ENCODE measurements at places on chromosomes 6 and 20. TPM values are rescaled to one million over a fixed set of nuclear protein-coding genes. Genes with fewer than 3 reads are reported as not detected.
A peak's percentile ranks its signal among the peaks of the same experiment; 100 is the strongest.

DNA sequence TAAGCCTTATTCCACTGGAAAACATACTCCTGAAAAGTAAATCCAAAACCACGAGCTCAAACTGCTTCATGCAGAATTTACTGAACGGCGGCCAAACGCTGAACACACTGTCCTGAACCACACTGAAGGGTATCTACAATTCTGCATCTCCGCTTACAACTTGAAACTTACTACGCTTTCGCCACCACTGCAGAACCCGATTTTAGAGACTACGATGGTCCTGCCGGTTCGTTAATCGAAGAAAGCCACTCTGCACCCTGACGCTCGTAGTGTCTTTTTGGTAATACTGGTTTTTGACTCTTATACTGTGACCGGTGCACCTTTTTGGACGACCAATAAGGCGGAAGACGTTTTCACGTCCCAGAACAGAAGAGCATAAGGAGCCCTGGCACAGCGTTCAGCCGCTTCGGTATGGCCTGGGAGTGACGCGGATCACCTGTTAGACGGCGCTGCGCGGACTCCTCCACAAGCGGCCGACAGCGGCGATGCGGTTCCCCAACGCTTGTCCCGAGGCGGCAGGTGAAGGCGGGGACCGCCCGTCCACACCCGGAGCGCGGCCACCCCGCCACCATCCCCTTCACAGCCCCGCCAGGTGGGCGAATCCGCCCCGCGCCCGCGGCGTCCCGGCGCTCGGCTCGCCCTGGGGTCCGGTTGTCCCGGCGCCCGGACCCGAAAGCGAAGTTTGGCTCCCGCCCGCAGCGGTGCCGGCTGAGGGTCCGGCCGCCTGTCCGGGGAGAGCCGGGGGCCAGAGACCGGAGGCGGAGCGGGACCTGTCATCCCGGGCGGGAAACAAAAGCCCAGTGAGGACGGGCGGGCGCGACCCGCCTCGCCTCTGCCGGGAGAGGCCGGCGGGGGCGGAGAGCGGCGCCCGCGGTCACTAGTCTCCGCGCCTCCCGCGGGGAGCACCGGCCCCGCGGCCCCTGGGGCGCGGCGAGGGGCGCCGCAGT lies 784 bp downstream of the FKBP5 start:
- DNase-seq = peak; percentile 89

GRCh38 chr20:62246872-62247652 lies 8.7 kb downstream of the OSBPL2 start:
- no peak for DNase-seq

DNA sequence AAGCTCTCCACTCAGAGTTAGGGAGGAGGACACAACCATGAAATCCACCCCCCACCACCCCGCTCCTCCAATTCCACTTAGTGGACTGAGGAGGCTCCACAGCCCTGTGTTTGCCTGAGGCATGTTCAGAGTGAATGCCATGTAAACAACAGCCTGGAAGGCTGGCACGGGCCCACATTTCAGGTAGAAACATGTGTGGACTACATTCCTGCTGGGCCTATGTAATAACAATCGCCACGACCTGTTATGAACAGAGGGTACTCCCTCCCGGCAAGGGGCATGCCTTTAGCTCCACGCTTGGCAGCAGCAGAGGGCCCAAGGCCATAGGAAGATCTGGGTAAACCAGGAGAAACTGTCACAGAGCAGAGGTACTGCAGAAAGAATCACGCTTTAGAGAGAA lies 65.5 kb downstream of the ISM1 start:
- no peak for DNase-seq

DNA sequence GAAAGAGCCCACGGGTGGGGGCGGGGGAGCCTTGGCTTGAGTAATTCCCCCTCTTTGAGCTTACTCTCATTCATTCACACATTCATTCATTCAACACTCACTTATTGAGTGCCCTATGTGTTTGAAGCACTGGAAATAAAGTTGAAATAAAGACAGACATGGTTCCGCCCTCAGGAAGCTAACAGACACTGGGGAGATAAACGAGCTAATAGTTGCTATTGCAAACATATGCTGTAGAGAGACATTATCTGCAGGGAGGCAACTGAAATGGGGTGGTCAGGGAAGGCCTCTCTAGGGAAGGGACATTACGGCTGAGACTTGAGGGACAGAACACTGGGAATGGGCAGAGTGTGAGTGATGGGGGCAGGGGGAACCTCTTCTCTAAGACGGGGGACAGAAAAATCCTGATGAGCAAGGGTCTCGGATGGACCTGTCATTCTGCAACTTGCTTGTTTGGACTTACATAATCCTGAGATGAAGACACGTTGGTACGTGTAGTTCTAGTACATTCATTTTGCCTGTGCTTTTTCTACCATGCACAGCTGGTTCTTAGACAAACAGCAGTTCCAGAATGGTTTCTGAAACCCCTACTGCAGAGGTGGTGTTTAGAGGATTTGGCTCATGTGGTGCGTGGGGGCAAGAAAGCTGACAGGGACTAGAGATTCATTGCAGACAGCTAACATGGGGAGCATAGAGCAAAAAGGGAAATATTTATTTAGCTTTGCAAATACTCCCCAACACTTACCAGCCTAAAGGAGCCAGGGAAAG lies 71.1 kb upstream of the BLCAP start:
- DNase-seq = no peak

DNA sequence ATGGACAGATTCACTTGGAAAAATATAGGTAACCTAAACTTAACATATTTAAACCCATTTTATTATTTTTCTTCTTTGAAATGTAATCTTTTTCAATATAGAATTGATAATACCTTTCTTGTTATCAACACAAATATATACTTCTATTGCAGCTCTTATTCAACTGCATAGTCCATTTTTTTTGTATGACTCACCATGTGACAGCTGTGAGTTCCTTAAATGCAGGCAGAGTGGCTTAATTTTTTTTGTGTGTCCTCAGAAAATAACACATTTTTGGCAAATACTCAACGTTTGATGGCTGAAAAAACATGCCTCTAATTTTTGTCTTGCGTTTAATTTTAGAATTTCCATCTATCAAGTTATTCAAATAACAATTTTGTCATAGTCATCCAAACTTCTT lies 454.8 kb downstream of the PHF3 start:
- DNase-seq = no peak

DNA sequence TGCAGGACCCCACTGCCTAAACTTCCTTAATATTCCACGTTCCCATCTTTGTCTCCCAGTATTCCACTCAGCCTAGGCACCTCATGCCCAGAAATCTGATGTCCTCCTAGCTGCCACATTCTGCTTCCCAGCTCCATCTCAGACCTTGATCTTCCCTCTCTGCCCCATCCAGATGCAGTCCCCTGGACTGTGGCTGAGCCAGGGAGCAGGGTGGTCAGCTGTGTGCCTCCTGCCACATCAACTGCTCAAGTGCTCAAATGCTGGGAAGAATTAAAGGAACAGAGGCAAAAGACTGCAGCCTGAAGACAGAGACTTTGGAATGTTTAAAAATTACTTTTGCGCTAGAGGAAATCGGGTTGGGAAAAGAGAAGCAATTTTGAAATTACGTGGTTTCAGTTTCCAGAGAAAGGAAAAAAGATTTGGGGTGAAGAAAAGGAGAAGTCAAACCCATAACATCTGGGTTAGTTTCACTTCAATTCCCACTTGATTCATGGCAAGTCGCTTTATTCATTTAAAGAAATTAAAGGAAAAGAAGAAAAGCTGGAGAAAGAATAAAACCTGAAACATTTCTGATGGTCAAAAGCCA lies 704.8 kb downstream of the PTPRT start:
- DNase-seq = no peak

DNA sequence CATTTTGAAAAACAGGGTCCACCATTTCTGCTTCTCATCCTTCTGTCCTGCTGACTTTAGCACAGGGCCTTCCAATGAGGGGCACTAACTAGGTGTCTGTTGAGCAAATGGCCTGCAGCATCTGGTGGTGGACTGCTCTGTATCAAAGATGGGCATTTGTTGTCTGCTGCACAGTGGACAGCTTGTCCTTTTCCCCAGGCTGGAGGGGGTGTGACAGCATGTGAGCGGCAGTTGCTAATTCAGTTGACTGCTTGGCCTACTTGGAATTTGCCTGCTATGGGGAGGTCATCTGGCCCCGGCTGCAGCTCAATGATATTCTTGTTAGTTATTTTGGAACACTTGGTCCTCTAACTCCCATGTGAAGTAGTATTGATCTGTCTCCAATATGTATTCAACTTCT lies 93.7 kb downstream of the SH3BGRL2 start:
- no peak for DNase-seq

GRCh38 chr6:52512199-52512598 lies 64.7 kb downstream of the TRAM2 start:
- no peak for DNase-seq

DNA sequence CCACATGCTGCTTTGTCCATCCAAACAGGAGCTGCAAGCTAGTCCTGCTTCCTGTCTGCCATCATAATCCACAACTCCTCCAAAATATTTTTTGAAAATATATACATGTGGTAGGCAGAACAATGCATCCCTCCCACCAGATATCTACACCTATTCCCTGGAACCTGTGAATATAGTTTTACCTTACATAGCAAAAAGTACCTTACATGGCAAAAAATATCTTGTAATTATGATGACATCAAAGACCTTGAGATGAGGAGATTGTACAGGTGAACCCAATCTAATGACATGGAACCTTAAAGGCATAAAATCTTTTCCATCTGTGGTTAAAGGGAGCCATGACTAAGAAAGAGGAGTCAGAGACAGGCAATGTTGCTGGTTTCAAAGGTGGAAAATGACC lies 15.3 kb upstream of the RGS17 start:
- no peak for DNase-seq

The LINC00237 gene
- not detected for total RNA-seq

DNA sequence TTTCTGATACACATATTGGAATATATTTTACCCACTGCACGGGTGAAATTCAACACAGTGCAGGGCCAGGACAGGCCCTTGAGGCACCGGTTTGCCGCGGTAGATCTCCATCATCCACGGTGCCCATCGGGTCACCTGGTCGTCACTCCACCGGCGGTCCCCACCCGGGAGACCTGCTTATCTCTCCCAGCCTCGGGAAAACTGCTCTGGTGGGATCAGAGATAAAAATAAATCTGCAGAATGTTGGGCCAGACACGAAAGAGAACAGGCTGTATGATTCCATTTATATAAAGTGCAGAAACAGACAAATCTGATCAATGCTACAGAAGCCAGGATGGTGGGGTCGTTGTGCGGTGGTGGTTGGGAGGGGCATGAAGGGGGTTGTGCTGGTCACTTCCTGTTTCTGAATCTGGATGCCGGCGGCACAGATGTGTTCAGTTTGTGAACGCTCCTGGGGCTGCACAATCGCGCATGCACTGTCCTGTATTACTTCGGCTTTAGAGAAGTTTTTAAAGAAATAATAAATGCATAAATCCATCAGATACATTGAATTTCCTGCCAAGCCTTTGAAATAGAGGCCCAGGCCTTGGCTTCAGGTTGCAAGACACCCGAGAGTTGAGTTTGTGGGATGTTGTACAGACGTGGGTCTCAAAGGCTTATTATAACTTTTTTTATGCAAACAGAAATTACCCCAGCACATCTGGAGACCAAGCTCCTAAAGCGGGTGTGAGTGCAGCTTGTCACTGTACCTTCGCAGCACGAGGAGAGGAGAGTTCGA lies 54.3 kb downstream of the ANKRD60 start:
- DNase-seq = no peak

DNA sequence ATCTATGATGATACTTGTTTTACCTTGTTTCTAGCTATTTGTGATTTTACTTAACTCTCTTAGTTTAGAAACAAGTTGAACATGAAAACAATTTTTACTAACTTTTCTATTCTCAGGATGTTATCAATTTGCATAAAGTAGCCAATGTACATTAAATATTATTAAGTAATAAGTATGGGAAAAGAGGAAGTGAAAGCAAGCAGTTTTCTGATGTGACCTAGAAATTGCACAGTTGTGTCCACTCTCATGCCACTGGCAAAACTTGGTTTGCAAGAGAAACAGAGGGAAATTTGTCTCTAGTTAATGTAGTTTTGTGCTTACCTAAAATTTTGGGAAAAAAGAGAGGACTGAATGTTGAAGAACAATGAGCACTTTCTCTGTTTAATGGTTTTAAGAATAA lies 19.2 kb upstream of the TSPYL1 start:
- DNase-seq = no peak

- peak; percentile 84 for DNase-seq
Observed at GRCh38 chr20:53642196-53643030, 48.8 kb upstream of the ZNF217 start.

DNA sequence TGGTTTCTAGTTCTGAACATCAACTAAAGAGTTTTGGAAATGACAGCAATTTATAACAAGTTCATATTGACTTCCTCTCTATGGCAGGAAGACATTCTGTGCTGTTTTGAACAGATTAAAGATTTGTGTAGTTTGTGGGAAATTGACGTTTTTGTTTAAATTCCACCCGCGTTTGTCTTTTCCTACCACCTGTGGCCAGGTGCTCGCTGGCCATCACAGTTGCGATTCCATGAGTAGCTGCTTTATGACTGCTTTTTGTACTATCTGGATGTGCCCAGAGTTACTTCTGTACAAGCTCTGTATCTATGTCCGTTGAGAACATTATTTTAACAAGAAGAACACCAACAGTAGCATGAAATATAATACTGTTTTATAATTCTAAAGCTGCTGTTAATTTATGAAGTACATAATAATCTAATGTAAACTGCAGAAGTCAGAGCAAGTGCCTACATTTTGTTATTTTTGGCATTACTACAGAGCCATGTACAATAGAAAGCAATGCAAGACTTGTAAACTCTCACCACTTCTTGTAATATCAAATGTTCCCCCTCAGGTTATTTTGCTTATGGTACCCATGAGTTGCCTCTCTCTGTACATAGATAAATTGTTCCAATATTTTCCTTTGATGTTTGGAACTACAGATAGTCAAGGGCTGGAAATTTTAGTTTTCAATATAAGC lies 33.5 kb downstream of the ZBTB2 start:
- DNase-seq = no peak

DNA sequence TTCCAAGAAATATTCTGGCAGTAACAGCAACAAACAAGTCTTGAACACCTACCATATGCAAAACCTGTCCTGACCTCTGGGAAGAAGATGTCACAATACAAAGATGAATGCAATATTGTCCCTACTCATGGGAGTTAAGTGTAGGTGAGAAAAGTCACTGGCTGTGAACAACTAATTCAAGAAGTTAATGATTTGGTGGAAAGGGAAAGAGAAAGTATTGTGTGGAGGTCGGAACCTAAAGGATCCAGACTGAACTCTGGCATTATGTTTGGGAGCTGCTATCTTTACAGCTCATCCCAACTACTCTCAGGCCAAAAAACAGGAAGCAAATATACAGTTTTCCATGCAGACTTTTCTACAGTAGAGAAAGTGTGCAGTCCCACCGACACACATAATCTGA lies 285.3 kb upstream of the PRDM1 start:
- DNase-seq = no peak

DNA sequence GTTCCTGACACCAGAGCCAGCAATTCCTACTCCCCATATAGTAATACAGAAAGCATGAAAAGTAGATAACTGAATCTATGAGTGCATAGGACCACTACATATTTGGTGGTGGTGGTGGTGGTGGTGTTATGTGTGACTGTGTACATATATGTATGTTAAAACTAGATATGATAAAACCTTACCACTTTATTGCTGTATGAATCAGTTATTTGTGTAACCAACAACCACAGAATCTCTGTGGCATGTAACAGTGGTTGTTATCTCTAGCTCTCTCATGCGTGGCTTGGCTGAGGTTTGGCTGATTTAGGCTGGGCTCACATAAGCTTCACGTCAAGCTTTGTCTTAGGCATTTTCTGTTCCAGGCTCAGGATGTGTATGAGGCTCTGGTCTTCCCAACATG lies 55.7 kb downstream of the PLCB1 start:
- DNase-seq = no peak
